ENCODE measurements at places on chromosomes 2 and 18.

GRCh38 chr2:157488877-157489276 is 45.0 kb upstream of the CYTIP start:
- DNase-seq = no peak

- no peak for DNase-seq
Measured at GRCh38 chr2:200423541-200423940, 86.3 kb downstream of the KCTD18 start.

- DNase-seq = no peak
Measured at GRCh38 chr2:216658757-216659156, 25.5 kb downstream of the IGFBP2 start.

- no peak for DNase-seq
Measured at GRCh38 chr2:33535421-33535820, 59.0 kb downstream of the RASGRP3 start.

- no peak for DNase-seq
Measured at GRCh38 chr2:96587843-96588242, 50.3 kb downstream of the KANSL3 start.

GRCh38 chr2:159562248-159562647 is 54.1 kb downstream of the BAZ2B start:
- DNase-seq = no peak
